ENCODE measurements at places on chromosomes 4 and X.

DNA sequence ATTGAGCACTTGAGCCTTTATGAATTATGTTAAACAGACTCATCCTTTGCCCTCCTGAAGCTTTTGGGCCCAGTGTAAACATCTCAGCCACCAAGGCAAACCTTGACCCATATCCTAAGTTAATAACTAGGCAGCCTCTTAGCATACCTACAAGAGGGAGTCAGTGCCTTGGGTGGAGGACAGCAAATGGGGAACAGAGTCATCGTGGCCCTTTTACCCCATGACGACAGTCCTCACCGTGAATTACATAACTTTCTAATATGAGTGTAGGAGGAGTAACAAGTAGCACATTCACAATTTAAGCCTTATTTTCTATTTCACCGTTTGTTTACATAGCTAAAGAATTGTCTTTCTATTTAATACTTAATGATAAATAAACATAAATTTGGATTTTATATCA is 16.8 kb downstream of the CLDN22 start:
- no peak for DNase-seq

DNA sequence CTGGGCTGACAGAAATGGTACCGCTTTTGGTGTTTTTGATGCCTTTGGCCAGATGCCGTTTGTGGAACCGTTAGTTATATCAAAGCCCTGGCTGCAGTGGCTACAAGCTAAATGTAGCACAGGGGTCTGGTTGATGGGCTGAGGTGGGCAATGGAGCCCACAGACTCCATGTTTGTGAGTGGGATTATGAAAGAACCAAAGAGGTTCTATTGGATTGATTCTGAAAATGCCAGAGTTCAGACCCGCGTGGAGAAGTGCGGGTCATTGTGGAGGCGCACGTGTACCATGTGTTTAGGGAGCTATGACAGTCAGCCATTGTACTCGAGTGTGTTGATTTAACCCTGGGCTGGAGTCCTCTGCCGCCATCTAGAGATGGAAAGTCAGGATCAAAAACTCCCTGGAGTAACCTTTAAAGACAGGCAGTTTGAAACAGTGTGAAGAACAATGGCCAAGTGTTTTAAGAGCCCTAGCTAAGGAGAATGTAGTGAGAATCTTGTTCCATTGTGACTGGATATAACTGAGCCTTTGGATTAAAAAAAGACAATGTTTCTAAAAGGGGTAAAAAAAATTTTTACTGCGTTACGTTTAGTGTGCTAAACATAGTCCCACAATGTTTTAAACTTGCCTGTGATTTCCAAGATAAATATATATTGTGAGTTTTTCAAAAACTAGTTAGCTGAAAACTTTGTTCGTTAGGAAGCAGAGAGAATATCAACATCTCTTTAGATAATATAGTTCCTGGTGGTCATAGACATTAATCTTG is 12.7 kb downstream of the ART3 start:
- DNase-seq = peak; percentile 53

DNA sequence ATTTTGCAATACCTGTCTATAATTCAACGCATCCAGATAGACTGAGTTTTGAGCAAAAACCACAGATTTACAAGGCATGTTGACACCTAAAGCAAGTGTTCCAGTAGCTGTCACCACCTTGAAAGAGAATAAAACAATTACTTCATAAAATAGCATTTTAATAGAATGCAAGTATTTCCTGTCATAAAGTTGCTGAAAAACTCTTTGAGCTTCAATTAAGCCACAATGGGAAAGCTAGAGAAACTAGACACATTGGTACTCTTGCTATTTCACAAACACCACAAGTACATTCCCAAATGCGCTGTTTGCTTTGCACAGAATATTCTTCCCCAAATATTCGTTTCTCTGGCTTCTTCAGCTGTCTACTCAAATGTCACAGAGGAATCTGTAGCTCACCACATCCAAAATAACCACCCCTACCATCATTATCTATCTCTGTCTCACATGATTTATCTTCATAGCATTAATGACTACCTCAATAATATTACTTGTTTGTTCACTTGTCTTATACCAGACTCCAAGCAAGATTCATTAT is 70.3 kb downstream of the DDX60 start:
- DNase-seq = no peak

GRCh38 chr4:4386296-4386735 is 586 bp upstream of the NSG1 start:
- no peak for DNase-seq

DNA sequence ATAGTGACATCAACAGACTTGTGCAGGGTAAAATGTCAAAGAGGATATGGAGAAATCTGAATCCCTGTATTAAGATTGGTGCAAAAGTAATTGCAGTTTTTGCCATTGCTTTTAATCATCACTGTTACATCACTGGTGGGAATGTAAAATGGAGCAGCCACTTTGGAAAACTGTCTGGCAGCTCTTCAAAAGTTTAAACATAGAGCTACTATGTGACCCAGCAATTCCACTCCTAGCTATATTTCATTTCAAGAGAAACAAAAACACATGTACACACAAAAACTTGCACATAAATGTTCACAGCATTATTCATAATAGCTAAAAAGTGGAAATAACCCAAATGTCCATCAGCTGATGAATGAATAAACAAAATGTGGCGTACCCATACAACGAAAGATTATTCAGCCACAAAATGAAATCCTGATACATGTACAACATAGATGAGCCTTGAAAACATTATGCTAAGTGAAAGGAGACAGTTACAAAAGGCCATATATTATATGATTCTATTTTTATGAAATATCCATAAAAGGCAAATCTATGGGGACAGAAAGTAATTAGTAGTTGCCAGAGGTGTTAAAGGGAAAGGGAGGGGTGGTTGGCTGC is 106.4 kb downstream of the AMELX start:
- DNase-seq = no peak

DNA sequence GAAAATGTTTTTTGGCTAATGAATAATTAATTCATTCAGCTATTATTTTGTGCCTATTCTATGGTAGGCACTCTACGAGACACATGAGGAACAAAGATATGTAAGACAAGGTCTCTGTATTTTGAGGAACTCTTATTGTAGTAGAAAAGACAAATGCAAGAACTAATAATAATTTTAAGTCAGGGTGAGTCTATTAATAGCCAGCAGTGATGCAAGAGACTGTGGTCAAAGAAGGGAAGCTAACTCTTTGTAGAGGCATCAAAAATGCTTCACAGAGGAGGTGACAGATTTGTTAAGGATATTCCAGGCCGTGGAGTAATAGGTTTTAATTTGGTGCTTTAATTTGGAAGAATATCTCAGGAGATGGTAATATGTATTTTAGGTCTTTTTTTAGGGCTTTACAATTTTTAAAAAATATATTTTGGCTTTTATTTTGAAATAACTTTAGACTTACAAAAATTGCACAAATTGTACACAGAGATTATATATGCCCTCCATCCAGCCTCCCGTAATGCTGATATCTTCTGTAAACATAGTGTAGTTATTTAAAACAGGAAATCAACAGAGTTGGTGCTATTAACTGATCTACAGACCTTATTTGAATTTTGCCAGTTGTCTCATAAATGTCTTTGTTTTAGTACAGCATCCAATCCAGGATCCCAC is 48.1 kb downstream of the DCLK2 start:
- DNase-seq = peak; percentile 66

DNA sequence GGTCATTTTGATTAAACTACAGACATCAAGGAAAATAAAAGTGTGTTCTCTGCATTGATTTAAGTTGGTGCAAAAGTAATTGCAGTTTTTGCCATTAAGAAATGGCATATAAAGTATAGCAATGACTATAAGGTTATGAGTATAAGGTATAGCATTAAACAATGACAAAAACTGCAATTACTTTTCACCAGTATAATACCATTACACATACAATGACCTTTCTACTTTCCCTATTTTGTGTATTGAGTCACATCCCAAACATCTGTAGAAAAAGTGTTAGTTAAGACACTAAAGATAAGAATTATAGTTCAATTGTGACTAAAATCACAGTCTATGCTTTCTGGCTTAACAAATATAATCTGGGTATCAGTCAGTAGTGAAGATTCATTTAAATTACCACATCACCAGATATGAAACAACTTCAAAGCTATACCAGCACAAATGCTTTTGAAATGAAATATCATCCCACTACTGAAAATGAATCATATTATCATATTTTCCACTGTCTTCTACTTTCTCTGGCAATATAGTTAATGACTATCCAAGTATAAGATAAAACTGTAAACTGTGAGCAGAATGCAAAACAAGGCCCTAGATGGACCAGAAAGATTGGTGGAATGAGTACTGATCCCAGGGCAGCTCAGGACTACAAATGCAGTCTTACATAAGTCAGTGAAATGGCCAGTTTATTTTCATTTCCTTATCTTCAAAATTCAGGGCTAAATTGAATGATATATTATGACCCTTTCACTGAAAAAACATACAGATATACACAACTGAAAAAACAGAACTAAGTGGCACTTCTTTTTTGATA is 241.1 kb downstream of the ANTXR2 start:
- no peak for DNase-seq

DNA sequence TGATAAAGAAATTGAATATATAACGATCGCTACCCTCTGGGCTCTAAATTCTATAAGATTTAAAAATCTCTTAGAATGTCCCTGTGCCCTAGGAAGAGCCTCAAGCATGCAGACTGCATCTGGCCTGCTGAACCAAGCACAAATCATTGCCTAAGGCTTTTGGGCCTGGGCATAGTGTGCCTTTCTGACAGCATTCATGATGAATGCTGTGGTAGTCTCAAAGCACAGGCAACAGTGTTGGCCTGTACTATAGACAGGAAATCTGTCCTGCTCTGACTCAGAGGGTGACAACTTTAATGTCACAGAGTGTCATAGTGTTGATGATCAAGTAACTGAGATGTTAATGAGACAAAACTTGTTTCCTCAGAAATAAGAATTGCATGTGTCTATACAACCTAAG is 717.3 kb downstream of the STIM2 start:
- DNase-seq = no peak

DNA sequence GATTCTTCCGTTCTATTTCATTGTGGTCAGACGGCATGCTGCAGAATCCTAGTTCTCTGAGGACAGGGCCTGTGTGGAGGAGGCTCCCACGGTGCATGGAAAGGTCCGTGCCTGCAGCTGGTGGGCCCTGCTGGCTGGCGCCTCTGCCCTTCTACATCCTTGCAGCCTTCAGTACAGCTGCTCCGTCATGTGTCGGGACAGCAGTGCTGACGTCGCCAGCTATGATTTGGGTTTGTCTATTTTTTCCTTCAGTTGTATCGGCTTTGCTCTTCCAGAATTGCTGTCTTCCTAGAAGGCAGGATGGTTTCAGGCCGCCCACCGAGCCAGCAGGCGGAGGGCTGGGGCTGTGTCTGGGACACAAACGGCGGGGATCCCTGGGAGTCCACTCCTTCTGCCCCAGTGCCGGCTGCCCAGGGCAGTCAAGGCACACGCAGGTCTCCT is 32.1 kb upstream of the CPLX1 start:
- DNase-seq = no peak

DNA sequence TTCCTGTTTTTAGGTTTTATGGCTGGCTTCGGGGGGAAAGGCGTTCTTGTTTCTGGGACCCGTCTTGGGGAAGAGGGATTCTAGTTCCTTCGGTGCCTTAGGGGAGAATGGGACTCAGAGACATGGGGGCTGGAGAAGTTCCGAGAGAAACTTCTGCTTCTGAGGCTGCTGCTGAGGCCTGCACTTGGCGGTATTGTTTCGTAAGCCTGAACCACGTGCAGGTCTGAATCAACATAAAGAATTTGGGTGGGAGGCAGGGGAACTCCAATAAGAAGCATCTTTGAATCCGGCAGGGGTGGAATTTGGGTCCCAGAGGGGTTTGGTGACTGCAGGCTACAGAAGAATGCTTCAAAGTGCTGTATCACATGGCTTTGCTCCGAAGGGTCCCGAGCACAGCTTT is 15.1 kb downstream of the XG start:
- no peak for DNase-seq

DNA sequence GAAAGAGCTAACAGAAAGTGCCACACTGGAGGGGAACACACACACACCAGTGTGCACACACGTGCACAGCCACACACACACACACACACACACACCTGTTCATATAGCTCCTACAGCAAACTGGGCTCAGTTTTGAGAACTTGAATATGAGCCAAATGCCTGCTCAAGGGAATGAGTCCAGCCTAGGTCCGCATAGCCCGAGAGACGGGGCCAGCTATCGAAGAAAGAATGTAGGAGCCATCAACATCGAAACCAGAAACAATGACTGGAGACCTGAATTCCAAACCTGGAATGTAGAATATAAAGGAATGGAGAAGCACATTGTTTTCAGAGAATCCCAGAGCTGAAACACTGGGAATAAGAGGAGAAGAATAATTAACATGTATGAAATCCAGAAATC is 37.6 kb upstream of the ERVMER34-1 start:
- no peak for DNase-seq

DNA sequence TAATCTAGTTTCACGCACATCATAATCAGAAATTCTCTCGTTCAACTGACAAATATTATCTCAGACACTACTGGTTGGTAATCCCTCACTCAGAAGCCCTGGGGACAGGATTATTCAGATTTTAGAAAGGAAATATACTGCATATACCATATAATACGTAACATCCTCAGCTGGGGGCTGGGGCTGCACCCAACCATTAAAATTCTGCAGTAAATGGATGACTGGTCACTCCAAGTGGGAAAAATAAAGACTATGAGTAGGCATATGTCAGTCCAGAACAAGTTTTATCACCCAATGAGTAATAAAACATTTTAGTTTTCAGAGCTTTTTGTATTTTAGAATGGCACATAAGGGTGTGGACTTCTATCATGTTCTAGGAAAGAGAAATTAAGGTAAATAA is 121.7 kb upstream of the MAP3K15 start:
- DNase-seq = no peak

DNA sequence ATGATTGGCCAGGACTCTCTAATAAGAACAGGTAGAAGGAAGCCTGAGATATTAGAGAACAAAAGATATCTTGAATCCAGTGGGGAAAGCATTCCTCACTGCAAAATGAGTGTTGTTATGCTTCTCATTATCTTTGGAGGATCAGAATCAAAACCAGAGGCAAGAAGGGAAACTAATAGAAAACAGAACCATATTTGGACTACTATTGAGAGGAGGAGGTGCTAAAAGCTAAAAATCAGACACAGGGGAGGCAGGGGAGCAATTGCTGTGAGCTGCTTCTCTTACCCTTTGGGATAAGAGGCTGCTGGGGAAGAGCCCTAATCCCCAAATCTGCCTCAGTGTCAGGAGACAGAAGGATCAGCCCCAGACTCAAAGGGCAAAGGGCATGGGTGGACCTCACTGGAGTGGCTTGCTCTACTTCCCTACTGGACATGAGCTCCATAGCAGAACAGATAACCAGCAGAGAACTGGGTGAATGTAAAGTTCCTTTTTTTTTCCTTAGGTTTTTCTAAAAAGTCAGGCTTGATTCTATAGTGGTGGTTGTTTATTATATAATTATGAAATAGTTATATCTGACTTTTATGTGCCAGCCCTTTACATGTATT is 60.1 kb downstream of the SEPTIN11 start:
- DNase-seq = no peak

GRCh38 chr4:154414796-154415195 is 76.8 kb downstream of the DCHS2 start:
- DNase-seq = no peak

- DNase-seq = peak; percentile 86
Observed at GRCh38 chr4:183118585-183118984, 19.5 kb downstream of the WWC2 start.

Measured in astrocyte of the spinal cord (primary cell).